ENCODE measurements at places on chromosomes 3 and 15.

DNA sequence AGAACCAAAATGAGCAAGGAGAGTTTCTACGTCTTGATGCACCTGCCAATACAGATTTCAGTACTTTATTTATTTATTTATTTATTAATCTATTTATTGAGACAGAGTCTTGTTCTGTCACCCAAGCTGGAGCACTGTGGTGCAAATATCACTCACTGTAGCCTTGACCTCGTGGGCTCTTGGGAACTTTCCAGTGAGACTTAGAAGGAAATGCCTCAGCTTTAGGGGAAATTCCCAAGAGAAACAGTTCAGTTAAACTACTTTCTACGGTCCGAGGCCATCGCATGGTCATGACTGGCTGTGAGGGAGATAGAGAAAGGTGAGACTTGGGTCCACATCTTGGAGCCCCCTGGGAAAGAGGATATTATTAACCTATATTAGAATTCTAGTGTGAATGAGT is 47.0 kb upstream of the HERC1 start:
- no peak for DNase-seq

DNA sequence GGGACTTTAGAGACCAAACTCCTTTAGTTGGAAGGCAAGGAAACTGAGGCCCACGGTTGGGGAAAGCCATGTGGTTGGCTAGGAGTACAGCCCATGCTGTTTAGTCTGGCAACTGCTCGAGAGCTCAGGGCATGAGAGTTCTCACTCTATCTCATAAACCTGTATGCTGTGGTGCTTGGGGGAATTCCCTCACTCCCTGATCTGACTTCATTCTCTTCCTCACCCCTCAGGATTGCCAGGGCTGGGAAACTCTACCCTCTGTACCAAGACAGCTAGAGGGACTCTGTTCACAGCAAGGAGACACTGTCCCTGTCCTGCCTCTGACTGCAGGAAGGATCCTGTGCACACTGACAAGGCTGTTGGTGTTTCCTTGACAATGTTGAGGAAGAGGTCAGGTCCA is 230.2 kb downstream of the ZNF621 start:
- DNase-seq: no peak

DNA sequence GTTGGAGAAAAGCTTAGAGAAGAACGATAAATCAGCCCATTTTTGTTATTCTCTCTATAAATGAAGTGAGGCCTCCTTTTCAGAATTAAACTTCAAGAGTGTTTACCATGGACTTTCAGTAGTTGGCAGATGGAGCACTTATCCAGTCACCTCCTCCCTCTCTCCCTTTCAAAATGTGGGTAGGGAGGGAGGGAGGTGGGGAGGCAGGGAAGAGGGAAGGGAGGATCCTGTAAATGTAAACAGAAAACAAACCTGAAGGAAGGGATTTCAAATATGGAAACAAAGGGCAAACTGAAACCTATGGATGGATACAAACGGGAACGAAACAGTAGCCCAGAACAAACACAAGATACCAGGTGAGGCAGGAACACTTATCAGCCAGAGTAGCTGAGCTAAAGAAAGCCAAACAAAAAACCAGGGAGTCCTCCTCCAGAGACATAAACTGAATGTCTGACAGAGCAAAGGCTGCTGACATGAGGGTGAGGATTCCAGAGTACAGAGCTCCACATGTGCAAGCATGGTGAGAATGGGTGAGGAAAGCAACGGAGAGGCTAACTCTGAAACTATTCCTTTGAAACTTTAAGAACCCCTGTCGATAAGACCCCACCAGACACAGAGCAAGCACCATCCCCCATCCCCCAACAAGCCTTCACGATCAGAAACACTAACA is 41.0 kb upstream of the GP5 start:
- no peak for DNase-seq

- DNase-seq: no peak
Measured at GRCh38 chr3:74273555-74274402, 340.7 kb downstream of the CNTN3 start.

DNA sequence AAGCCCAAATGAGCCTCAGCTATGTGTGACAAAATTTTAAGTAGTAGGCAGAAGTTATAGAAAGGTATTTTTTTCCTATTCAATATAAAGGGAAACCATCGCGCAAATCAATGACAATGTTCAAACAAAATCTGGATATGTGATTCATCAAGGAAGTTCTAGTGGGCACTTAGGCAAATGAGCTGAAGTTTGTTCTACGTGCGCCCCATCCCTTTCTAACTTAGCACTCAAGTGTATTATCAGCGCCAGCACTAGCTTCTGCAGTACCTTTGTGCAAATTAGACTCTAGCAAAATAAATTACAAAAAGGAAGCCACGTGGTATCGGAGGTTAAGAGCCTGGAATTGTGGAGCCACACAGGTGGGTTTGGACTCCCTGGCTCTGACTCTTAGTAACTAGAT is 91.1 kb downstream of the TBL1XR1 start:
- DNase-seq: no peak

DNA sequence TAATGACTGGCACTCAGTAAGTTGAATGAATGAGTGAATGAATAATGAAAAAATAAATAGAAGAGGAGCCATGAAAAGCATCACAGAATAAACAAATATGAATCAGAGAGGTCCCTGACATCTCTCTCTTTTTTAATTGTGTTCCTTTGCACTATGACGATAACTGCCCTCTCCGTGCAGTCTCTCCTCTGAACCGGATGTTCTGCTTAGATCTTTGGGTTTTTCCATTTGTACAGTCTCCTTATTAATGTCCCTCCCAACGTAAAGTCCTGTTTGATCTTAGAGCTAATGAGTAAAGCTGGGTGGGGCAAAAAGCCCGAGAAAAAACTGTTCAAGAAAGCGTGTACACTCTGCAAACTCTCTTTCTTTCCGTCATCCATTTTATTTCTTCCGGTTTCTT is 28.3 kb upstream of the BHLHE40 start:
- DNase-seq: no peak

- no peak for DNase-seq
Measured at GRCh38 chr15:100204211-100204610, 137.6 kb downstream of the ADAMTS17 start.

DNA sequence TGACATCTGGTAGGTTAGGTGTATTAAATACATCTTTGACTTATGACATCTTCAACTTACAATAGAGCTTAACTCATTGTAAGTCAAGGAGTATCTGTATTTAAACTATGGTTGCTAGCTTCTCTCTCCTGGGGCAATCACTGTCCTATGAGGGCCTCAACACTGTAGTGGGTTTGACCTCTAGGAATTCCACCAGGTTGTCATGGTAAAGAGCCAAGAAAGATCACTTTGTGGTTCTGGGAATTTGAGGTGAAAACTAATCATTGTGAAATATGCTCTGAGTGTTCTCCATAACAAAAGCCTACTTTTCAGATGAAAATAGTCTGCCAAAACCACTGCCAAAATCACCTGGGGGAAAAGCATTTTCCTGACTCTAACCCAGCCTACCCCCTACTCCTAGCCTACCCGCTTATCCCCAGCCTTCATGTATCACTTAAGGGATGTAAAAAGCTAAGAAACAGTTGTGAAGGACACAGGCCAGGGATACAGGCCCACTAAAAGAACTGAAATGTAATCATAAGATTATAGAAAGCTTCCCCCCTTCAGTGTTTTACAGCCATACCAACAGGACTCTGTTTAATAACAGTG is 723.8 kb downstream of the MECOM start:
- DNase-seq: no peak

DNA sequence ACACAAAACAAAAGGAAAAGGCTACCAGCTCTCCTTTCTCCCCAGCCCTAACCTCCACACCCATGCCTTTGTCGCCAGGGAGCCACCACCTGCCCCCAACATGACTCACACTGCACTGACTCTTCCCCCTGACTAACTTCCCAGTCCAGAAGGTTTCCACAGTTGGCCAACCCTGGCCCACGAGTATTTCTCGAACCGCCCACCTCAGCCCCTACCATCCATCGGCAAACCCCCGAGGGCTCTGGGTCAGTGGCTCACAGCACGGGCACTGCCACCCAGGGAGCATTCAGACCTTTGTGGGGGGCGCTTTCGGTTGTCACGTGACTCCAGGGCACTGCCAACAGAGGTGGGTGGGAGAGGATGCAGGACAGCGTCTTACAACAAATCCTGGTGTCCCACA is 152.3 kb downstream of the LRRC28 start:
- no peak for DNase-seq

DNA sequence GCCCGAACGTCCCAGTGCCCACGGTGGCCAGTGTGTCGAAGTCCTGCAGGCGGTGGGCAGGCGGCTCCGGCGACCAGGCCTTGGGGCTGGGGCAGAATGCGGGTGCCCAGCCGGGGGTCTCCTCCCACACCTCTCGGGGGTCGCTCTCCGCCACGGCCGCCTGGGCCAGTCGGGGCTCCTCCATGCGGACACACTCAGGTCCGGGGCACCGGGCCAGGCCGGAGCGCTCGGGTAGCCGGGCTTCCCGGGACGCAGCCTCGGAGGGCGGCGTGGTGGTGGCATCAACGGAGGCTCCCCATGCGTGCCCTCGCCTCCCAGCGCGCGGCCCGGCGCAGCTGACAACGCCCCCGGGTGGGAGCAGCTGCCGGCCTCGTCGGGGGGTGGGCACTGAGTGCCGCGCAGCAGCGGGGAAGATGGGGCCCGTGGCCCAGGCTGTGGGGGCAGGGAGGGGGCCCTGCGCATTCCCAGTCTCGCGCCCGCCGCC is 30.1 kb upstream of the CERS3 start:
- no peak for DNase-seq

GRCh38 chr3:116808725-116809124 is 99.1 kb downstream of the TUSC7 start:
- no peak for DNase-seq

DNA sequence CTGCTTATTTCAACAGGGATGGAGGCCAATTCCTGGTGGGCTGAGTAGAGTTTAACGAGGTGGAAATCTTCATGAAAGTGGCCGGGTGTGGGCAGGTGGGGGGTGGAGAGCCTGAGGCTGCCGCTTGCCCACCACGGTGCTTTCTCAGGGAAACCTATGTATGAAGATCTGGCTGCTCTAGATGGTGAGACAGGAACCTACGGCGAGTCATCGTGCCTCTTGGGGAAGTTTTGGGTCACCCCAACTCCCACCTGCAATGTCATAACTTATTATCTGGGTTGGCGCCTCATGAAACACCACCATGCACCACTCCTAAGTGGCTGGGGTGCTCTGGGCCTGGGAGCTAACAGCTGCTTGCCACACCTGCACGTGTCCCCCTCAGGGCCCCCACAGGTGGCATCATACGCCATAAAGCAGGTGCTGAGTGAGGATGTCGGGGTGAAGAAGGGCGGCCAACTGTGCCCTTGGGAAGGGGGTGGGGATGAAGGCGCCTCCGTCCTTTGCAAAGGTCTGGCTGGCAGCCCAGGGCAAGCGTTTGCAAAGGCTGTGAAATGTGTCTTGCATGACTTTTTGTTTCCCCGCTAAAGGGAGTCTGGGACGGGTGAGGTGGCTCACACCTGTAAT is 27.9 kb upstream of the SNRPA1 start:
- no peak for DNase-seq

DNA sequence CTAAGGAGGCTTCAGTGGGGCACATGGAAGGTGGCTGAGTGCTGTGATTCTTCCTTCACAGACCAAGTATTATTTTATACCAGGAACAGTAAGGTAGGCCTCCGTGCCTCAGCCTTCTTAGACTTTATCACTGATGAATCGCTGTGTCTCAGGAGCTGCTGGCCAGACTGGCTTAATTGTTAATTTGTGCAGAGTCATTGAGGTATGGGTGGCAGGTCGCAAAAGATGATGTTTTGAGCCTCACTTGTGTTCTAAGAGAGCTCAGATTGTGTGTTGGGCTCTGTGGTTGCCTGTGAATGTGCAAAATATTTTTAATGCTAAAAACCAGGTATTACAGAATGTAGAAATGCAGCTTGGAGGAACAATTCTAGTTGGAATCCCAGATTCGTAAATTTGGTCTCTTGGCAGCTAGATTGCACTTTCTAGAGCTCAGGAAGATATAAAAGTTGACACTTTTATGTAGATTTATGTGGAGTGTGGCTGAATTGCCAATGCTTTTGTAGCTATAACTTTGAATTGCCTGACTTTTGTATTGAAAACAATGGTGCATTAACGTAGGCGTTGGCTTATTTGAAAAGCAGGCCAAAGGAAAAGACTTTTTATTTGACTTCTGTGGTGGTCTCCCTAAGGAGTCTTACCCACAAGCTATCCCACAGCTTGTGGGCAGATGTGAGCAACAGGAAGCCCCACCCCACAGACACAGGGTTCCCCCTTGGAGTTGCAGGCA is 53.4 kb downstream of the LARS2 start:
- DNase-seq: no peak

GRCh38 chr15:101027920-101028319 is 108.8 kb downstream of the LRRK1 start:
- no peak for DNase-seq

GRCh38 chr3:42698911-42699230 is 3.7 kb downstream of the HHATL start:
- no peak for DNase-seq

DNA sequence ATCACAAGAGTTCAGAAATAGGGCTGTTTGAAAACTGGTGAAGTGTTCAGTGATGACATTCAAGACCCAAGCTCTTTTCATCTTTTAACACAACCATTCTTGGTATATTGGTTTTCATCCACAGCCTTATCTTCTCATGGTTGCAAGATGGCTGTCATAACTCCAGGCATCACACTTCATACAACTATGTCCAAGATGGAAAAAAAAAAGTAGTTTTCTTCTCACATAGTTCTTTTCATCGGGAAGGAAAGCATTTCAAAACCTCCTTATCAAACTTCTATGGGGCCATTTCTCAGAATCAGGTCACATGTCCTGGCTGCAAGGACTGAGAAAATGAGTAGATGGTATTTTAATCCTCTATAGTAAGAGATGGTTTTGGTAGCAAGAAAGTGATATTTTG is 21.1 kb upstream of the MFSD1 start:
- DNase-seq: no peak

DNA sequence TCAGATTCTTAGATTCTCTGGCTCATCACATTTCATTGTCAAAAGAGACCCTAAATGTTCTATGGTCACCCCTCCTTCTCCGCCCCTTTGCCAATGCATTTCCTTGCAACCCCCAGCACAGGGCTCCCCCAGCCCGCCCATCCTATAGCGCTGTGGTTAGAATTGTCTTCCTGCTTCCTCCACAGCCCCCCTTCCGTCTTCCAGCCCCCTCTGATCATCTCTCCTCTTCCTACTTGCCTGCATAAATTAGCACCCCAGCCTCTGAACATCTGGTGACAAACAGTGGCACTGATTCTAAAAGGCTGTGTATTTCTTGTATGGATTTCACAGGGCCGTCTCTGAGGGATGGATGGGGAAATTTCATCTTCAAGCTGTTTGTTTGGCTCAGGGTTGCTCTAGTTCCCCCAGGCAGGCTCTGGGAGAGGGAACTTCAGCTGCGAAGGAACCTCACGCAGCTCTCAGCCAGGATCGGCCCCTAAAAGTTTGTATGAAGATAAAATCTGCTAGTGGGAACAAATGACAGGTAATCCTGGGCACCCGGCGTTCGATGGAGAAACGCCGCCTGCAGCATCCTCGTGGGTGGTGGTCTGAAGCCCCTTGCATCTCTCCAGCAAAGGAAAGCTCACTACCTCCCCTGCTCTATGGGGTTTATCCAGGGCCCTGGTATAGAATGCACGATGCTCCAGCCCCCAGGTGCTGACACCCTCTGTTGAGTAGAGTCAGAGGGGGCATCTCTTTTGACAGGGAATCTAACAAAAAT is 83.0 kb downstream of the WNT7A start:
- no peak for DNase-seq

All from anterior cingulate cortex (tissue), 58 donors.